ENCODE measurements at places on chromosomes 3 and 15.

DNA sequence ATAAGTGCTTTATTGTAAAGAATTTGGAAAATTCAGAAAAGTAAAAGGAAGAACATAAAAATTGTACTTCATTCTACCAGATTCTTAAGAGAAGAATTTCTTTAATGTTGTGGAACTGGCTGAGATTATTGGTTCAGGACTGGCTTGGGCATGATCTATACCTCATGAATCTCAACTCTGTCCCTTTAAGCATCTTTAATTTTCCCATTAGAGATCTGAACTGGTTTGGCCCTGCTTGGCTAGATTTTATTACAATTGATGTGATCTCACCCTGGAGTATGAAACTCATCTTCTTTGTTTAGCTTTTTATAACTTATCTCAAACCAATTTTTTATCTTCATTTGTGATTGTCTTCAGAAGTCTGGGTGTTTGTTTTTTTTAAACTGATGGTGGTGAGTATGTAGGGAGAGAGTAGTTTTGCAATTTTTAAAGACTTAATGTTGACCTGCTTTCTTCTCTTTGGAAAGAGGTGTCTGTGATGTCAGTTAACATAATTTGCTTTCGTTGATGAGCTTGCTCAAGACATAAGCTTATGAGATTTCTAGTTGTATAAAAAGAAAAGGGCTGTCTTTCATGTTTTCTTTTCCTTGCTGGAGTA lies 61.9 kb downstream of the ZNF609 start:
- DNase-seq: no peak

DNA sequence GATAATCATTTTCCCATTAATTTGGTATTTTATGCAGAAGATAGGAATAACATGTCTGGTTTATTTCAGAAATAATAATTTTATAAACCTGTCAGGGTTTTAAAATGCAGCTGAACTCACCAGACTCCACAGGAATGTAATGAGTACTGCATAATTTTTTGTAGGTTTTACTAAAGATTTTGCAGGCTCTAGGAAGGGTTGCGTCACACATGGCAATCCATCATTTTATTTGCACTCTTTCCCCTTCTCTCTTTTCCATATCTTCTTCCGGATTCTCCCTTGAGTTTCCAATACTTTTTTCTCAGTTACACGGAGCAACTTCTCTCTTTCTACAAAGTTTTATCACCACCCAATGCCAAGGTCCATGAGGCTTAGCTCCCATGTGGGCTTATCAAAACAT lies 234.7 kb downstream of the NFKBIZ start:
- DNase-seq: no peak

GRCh38 chr3:122092460-122093165 lies 37.5 kb downstream of the CD86 start:
- DNase-seq: no peak

DNA sequence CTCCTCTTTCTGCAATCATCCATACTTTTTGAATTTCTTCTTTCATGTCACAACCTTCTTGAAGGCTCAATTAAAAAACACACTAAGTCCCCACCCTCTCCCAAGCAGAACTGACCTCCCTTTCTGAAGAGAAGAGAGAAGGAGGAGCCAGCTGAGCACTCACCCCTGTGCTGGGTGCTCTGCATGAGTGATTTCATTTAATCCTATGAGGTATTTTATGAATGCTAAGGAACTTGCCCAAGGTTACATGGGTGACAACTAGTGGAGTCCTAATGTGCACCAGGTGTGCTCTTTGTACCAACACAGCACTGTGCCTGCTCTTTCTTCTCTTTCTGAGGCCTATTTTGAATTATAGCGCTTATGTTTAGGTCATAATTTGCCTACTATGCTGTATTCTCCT lies 135.6 kb downstream of the DUT start:
- no peak for DNase-seq

DNA sequence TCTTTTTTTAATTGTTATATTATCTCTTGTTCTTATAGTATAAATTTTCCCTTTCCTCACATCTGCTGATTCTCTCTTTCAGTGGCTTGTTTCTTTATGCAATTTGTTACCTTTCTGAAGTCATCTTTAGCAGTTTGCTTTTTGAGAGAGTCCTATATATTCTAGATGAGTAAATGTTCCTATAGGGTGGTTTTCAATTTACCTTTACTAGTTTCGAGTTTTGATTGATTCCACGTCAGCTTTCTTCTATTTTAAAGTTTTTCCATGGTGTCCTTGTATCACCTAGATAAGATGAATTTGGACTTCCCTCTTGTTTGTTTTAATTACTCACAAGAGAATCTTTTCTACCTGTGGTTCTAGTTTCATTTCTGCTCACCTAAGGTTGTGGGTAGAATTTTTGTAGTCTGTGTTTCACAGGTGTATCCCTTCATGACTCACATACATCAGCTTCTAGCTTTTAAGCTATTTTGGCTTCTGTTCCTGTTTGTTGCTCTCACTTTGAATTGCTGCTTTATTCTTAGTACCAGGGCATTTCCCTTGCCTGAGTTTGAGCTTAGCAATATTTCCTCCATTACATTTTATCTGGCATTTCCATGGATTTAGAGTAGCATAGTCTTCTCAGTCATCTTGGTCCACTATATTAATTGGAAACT lies 6.4 kb downstream of the TEX9 start:
- DNase-seq: no peak

DNA sequence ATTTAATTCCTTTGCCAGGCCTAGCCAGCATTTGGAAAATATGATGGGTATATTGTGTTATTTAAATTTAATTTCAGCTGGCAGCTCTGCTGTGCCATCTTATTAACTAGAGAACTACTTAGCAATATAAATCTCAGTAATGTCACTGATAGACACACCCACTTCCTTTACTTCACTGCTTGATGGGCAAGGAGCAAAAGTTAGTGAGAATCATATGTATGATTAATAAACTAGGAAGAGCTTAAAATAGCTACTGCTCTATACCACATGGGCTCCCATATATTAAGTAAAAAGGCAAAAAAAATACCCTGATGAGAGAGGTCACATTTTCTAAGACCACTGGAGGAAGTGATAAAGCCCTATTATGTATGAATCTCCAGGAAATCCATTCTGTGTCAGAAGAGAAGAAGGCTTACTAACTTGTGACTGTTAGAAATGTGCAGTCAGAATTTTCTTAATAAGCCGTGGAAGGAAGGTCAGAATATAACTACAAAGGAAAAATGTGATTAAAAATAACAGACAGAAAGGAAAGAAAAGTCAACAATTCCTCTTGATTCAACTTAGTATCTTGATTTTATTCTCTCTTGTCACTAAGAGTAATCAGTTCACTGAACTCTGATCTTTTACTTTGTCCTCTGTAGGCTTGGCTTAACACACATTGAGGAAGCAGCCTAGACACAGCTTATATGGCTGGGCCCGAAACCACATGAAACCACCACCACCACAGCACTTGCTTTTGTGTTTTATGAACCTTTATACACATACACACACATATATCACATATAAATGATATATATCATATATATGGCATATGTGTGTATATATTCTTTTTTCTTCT lies 1233.9 kb upstream of the ALCAM start:
- DNase-seq: no peak

DNA sequence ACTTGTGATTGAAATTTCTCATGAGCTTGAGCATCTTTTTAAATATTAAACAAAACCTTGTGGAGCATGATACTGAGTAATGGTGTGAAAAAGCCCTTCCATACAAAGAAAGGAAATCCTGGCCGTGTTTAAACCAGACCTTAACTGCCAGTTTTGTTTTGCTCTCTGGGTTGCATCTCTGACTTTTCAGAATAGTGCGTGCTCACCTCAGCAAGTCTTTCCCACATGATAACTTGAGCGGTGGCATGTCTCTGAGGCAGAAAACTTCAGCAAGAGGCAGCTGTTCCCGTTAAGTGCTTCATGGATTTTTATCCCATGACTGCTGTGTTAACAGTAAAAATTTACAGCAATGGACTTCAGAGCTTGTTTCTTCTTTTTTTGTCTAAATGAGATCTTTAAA lies 393.3 kb downstream of the FEZF2 start:
- DNase-seq: no peak

GRCh38 chr15:82058026-82058425 lies 12.2 kb upstream of the MEX3B start:
- no peak for DNase-seq

GRCh38 chr3:12054245-12054644 lies 50.1 kb downstream of the SYN2 start:
- DNase-seq: no peak

- DNase-seq: no peak
Measured at GRCh38 chr3:138947495-138948121, 591 bp downstream of the FOXL2NB start.

DNA sequence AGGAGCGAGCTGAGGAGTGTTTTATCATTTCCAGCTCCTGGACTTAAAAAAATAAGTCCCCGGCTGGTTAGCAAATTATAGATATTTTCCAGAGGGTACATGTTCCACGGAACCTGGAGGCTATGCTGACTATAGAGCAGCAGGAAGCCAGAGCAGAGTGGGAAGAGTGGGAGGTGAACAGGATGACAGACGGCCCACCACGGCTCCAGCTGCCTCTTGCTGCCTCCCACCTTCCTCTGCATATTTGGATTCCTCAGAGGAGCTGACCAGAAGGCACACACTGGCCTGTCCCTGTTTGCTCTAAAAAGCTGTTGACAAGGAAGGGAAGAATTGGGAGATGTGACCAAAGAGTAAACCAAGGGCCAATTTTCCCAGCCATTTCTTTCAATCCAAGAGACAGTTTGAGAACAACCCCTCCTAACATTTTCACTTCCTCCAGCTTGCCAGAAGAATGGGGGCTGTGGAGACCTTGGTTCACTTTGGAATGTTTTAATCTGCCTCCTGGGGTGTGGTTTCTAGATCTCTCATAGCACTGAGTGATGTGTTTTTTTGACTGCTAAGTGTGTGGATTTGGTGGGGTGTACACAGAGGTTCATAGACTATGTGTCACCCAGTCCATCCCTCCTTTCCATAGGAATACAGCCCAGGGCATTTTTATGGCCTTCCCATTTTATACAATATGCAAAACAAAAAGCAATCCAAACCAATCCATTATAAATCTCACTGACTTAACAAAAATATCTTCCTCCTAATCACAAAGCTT lies 36.8 kb downstream of the HGD start:
- DNase-seq: no peak

DNA sequence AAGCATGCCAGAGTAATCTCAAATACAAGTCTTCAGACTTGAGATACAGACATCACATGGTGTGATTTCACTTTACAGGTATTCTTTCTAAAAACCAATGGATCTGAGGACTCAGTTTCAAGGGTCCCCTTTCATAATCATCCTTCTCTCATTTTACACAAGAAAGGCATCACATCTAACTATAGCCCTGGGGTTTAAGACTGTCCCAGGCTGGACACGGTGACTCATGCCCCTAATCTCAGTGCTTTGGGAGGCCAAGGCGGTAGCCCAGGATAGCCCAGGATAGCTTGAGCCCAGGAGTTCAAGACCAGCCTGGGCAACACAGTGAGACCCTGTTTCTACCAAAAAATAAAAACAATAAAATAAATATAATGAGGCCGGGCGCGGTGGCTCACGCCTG lies 36.4 kb downstream of the UBP1 start:
- no peak for DNase-seq

All from DMS79 (cell line).